ENCODE measurements at places on chromosomes 11 and 22.

DNA sequence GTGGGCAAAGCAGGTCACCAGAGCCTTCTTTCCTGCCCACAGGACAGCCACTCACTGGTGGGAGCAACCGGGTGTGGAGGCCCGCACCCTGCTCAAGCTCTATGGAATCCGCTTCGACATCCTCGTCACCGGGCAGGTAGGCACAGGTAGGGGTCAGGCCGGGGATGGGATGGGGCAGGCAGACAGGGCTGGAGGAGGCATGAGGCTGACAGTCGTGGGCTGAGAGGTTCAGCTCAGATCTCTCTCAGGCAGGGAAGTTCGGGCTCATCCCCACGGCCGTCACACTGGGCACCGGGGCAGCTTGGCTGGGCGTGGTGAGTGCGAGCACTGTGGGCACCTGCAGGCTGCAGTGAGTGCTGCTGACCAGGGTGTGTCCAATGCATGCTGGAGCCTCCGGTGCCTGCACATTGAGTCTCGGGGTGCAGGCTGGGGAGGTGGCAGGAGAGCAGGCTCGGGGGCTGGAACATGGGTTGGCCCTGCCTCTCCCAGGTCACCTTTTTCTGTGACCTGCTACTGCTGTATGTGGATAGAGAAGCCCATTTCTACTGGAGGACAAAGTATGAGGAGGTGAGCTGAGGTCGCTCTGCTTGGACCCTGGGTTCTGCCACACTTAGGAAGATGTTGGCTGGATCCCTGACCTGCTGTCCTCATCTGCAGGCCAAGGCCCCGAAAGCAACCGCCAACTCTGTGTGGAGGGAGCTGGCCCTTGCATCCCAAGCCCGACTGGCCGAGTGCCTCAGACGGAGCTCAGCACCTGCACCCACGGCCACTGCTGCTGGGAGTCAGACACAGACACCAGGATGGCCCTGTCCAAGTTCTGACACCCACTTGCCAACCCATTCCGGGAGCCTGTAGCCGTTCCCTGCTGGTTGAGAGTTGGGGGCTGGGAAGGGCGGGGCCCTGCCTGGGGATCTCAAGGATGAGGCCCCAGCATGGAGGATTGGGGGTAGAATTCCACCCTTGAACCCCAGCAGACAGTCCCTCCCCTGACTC, 6.3 kb downstream of the SLC7A4 start:
- no peak for DNase-seq

GRCh38 chr11:113587308-113587739, 112.1 kb upstream of the DRD2 start:
- DNase-seq: no peak

GRCh38 chr22:43867839-43868635, 5.7 kb upstream of the SULT4A1 start:
- no peak for DNase-seq

DNA sequence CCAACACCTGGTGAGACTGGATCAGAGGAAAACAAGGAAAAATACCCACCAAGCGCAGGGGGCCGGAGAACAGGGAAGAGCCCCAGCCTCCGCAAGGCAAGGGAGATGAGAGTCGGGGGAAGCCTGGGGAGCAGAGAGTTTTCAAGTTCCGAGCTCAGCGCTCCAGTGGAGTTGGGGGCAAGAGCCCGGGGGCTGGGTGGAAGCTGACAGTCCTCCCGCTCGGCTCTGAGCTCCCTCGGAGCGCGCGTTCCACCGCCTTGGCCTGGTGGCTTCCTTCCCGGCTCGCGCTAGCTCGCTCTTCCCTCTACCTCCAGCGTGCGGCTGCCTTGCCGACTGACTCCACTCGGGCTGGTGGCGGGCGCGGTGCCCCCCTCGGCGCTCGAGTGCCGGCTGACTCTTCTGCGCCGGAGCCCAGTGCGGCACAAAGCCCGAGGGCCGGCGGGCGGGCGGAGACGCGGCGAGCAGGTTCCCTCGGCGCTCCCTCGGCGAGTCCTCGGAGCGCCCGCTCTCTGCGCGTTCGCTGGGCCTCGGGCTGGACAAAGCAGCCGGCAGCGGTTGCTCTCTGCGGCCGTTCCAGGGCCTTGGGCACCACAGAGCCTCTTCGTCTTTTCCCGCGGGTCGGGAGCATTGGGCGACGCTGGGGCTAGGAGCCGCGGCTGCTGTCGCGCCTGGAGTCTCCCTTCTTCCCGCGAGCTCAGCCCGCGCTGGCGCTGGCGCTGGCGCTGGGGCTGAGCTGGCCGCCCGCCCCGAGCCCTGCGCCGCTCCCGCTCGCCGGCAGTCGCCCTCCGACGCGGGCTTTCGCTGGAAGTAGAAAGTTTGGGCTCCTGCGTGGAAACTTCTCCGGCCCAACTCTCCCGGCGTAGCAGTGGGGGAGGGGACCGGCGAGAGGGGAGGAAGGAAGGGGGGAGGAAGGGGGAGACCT, 1.0 kb downstream of the PAX6 start:
- no peak for DNase-seq

DNA sequence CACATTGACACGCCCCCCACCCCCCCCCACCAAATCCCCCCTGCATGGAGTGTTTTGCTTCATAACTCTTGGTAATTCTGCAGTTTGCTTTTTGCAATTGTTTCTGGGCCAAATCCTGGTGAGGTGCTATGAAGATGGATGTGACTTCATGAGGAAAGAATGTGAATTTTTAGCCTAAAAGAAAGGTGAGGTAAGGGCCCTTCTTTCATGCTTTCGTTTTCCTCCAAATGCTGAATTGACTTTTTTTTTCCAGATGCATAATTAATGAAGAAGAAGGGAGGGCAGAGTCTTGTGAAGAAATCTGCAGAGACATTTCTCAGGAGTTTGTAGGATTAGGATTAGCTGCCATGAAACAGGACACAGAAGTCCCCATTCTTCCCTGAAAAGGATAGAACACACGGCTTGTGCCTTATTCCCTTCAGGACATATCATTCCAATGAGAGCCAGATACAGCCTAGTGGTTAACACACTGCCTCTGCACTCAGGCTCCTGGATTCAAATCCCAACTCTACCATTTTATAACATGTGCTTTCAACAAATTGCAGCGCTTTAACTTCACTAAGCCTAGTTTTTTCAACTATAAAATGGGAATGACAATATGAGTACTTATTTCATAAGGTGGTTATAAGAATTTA, 19.6 kb upstream of the TBCEL start:
- DNase-seq: no peak

GRCh38 chr11:41795004-41795403, 335.6 kb upstream of the LRRC4C start:
- DNase-seq: no peak

DNA sequence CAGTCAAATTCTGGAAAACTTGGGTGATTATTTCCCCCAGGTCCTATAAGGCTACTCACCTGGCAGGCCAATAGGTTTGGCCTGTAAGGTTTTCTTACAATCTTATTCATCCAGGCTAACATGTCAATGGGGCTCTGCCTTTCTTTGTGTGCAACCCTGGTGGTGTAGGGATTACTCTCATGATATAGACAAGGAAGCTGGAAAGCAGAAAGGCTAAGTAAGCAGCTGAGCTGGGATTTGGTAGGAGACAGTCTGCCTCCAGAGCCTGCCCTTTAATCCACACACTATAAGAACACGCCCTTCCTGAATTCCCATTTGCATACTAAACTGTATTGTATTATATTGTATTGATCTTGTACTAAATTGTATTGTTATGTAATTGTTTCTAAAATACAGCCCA, 373.3 kb upstream of the CCDC90B start:
- DNase-seq: no peak

GRCh38 chr11:65771589-65772112, 9.1 kb downstream of the AP5B1 start:
- no peak for DNase-seq

GRCh38 chr11:15476371-15476917, 361.7 kb downstream of the INSC start:
- DNase-seq: no peak

DNA sequence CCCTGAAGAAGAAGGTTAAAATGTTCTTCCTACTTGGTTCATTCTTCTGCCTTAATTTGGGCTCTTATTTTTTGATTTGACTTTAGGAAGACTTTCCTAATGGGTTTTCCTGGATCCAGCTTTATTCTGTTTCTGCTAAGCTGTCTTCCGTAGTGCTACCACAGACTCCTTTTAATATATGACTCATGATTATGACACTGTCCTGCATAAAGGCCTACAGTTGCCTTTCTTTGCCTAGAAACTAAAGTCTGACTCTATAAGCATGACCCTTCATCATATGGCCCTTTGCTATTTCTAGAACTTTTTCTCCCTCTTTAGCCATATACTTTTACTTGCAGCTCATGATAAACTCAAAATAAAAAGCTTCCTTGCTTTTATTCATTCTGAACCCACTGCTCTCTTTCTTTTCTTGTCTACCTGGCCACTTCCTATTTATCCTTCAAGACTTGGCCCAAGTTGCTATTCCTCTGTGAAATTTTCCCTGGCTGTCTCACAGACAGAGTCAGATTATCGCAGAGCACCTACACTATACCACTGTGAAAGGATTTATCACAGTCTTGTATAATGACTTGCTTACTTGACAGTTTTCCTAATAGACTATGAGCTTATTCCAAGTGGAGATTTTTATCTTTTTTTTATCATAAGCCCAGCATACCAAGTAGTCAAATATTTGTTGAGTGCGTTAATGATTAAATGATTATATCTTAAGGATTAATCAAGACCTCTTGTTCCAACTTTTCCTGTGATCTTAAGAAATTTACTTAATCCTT, 24.7 kb downstream of the TBCEL start:
- no peak for DNase-seq

DNA sequence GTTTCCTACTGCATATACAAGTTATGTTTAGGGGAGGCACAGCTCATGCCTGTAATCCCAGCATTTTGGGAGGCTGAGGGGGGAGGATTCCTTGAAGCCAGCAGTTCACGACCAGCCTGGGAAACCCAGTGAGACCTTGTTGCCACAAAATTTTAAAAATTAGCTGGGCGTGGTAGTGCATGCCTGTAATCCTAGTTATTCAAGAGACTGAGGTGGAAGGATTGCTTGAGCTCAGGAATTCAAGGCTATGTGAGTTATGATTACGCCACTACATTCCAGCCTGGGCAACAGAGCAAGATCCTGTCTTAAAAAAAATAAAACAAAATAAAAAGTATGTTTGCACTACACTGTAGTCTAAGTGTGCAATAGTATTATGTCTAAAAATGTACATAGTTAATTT, 108.8 kb upstream of the TEAD1 start:
- no peak for DNase-seq

- no peak for DNase-seq
Observed at GRCh38 chr11:35223371-35223796, 84.4 kb downstream of the CD44 start.

- DNase-seq: no peak
Observed at GRCh38 chr22:21962655-21962949, 10.0 kb upstream of the PPM1F start.

DNA sequence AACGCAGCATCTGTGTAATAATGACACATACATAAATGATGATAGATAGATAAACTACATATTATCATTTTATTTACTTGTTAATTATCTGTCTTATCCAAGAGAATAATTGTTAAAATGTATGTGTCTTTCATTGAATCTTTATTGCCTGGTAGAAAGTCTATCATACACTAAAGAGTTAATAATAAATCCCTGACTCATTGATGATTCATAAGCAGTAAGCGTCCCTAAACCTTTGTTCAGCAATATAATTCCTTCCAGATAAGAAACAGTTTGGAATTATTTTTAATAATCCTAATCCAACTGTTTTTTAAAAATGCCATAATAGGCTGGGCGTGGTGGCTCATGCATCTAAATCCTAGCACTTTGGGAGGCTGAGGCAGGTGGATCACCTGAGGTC, 655.6 kb upstream of the CNTN5 start:
- no peak for DNase-seq

GRCh38 chr22:25451480-25452114, 112.9 kb upstream of the GRK3 start:
- DNase-seq: no peak

DNA sequence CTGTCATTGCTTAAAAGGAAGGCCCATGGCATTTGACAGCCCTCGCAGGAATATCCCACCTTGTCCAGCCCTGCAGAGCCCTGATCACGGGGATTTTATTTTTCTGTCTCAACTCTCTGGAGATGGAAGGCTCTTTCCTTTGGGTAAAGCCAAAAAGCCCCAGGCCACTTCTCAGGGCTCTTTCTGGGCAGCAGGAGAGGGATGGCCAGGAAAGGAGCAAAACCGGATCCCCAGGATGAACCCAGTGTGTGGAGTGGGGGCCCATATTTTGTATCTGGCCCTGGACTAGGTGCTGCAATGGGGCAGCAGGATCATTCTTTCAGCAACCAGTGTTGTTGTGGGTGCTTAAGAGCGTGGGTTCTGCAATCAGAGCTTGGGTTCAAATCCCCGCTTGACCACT, 11.0 kb downstream of the CREB3L1 start:
- DNase-seq: no peak

GRCh38 chr11:131638889-131639288, 268.5 kb downstream of the NTM start:
- no peak for DNase-seq

- no peak for DNase-seq
Observed at GRCh38 chr11:81725701-81726100, 1008.0 kb downstream of the FAM181B start.

- no peak for DNase-seq
Observed at GRCh38 chr11:63917692-63918506, 935 bp upstream of the RCOR2 start.

DNA sequence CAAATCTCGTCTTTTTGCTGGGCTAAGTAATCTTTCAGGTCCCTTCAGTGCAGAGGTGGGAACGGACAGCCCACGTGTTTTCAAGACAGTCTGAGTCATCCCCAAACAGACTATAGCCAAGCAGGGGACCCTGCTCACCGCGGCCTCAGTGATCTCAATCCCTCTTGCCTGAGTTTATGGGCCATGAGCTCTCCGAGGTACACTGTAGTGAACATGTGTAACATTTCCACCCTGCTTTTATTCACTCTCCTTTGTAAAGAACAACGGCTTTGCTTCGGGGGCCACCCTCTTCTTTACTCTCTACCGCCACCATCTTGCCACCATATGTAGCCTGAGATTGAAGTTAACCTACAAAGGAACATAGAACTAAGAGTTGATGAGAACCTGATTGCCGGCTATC, 11.5 kb upstream of the KCTD14 start:
- DNase-seq: no peak

DNA sequence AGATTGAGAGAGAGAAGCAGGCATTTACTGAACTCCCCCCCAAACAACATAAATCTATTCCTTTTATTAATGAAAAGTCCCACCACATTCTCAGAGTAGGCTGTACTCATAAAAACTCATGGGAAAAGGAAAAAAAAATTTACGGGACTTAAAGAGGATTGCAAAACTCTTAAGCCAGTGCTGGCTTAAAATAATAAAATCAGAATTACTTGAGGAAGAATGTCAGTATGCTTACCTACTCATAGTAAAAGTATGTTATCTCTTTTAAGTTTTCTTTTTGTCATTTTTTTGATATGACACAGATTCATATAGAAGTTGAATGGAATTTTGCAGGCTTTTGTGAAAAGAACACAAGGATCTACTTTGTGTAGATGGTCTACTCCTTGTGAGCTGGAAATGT, 126.3 kb downstream of the LUZP2 start:
- no peak for DNase-seq
